Tibial nerve (tissue), 4 donors: ENCODE measurements at places on chromosomes 4 and X.

DNA sequence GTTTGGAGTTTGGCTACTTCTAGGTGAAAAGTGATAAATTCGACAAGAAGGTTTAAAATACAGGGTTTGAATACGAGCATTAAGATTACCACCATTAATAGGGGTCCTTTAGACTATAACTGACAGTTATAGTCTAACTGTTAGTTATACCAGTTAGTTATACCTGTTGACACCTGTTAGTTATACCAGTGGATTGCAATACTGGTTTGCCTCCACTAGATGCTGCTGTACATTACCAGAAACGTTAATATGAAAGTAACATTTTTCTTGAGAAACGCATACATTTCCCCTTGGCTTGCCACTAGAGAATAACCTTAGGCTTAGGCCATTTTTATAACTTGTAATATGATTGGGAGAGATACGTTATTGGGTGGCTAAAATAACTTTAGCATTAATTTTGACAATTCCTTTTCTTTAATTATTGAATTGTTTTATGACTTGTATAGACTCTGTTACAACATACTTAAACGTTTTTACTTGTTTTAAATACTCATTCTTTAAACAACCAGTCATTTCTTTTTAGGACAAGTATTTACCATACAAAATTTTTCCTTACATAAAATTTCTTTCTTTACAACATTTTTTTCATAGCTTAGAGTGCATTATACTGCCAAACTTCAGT, 911.2 kb downstream of the FSTL5 start:
- DNase-seq: no peak

DNA sequence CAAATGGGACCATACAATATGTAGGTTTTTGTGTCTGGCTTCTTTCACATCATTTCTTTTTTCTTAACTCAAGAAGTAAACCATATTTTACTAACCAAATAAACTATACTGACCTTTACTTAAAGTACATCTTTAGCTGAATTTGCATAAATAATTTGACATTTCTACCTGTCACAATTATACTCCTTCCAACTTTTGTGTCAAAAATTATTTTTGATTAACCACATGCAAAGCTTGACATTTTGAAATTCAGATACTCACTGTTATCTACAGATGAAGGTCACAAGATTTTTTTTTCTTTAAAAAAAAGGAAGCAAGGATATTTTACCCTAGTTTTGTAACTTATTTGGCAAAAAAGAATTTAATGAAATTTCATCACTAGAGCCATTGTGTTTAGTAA, 12.0 kb upstream of the RAB9A start:
- no peak for DNase-seq

DNA sequence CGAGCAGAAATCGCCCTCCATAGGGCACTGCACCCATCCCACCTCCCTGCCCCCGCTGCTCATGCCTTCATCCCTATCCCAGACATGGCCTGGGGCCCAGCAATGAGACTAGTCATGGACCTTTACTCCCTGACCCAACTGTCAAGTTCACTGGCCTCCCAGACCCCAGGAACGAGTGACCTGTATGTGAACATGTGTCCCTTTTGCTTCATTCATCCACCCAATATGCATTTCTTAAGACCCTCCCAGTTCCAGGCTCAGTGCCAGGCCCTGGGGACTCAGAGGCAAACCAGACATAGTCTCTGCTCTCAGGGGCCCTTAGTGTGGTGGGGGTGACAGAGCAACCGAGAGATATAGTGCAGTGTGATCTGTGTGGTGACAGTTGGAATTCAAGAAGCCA, 67.0 kb downstream of the EFNB1 start:
- DNase-seq: no peak

GRCh38 chr4:36099509-36099908, 144.8 kb downstream of the ARAP2 start:
- no peak for DNase-seq

GRCh38 chr4:183146478-183146877, 47.4 kb downstream of the WWC2 start:
- no peak for DNase-seq
